NCI-H1048 (cell line): ENCODE measurements at places on chromosomes 3 and 15.

DNA sequence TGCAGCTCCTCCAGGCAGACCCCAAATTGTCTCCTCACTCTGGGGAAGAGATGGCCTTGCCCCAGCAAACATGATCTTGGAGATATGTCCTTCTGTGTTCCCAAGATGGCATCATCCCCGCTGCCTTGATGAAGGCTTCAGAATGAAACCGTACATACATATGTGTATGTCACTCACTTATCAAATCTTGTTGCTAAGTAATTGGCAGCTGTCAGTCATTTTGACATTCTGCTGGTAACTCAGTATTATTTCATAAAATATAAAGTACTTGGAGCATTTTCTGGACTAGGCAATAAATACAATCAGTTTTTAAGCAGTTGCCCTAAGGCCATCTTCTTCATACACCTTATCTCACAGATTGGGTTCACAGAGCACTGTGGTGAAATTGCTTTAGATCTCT is 62.4 kb downstream of the ARNT2 start:
- no peak for DNase-seq

- DNase-seq = no peak
Observed at GRCh38 chr15:88932271-88932874, 19.2 kb upstream of the MFGE8 start.

DNA sequence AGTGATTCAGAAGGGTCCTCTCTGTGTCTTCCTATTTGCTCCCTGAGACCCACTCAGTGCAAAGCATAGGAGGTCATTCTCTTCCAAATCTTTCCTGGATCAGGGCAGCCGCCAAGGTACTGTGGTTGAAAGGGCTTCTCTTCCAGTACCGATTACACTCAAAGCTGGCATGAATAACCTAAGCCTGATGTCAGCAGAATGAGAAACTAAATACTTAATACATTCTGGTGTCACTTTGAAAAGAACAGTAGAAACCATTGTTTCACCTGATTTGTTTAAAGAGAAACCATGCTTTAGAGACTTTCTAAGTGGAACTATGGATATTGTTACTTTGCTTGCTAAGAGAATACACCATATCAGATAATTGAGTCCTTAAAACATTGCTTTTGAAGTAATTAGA is 50.2 kb downstream of the PDHB start:
- no peak for DNase-seq

- no peak for DNase-seq
Observed at GRCh38 chr3:100634493-100635272, 25.3 kb downstream of the ADGRG7 start.

GRCh38 chr3:159062734-159063410 is 261.0 kb downstream of the MFSD1 start:
- DNase-seq = no peak

DNA sequence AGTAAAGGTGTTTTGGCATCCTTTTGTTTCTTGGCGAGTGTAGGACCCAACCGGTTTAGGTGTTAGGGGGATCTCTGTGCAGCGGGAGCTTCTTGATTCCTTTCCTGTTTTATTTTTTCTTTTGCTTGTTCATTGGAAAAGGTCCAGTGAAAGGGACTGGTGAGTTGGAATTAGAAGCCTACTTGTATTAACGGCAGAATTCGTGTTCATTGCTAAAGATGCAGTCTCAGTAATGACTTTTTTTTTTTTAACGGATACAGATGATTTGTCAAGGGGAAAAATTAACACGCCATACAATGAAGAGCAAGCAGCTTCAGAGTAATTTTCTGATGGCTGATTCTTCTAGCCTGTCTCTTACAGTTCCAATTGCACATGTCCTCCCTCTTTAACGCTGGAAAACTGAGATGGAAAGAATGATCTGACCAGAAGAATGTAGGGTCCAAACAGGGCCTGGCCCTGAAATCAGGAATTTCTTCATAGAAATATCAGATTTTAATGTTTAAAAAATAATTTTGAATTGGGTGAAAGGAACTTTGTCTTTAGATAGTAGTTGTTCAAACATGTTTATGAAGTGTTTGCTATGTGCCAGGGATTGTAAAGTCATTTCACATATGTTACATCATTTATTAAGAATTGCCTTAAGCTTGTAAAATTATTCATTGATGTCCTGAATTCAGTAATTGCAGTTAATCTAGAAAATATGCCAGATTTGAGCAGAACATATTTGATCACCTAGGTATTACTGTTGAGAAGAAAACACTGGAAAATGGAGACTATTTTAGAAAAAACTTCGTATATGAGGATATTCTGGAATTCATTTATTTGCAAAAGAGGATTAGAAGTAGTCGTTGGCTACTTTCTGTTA is 1.4 kb downstream of the MAPK6 start:
- no peak for DNase-seq

GRCh38 chr3:195597848-195598247 is 14.1 kb upstream of the APOD start:
- DNase-seq = no peak

- no peak for DNase-seq
Observed at GRCh38 chr15:95169541-95170459, 938.4 kb downstream of the MCTP2 start.

- DNase-seq = no peak
Observed at GRCh38 chr3:14227856-14228255, 49.2 kb downstream of the LSM3 start.

DNA sequence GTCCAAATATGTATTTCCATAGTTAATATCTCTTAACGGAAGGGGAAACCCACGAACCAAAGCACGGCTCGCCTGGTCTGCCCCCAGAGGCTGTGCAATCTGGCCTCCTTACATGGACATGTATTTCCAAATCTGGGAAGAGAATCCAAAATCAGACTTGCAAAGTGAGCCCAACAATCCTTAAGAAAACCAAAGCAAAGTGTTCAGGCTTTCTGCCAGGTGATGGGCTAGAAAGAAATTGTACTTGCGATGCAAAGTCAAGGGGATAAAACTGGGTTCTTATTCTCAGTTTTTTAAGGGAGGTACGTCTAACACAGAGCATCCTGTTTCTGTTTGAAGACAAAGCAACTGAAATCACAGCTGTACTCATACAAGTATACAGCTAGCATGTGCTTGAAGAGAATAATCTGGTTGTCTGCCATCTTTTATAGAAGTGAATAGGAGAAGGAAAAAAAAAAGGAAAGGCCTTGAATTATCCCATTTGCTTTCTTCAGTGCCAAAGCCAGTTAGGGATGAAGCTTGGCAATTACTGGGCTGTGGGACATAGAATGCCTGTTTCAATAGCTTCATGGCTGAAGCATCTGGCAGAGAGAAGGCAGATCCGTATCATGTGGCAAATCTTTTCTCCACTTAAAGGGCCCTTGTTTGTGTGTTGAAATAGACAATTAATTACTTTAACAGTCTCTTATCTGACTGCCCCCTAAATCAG is 48.4 kb downstream of the LRIG1 start:
- no peak for DNase-seq

DNA sequence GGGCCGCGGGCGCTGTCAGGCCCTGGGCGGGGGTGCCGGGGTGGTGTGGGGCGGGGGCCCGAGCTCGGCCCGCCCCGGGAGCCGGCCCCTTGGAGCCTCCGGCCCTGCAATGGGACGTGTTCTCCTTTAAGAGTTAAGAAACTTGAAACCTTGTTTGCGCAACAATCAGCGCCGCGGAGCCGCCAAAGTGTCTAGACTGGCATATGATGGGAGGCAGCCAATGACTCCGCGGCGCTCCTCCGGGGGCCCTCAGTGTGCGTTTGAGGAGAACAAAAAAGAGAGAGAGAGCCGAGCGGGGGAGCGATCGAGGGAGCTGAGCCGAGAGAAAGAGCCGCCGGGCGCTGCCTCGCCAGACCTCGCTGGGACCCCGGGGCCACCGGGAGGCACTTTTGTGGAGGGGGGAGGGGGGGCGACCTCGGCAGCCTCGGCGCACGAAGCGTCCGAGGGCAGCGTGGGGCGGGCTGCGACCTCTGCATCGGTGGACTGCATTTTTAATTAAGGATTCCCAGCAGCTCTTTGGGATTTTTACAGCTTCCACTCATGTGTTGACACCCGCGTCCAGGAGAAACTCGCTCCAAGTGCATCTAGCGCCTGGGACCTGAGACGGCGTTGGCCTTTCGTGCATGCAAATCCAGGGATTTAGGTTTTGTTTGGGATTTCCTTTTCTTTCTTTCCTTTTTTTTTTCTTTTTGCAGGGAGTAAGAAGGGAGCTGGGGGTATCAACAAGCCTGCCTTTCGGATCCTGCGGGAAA is at the start of gene SMAD6:
Gene SMAD6 (plus strand): TSS at position 202 of the 752 bp plus-strand sequence. CDS start 1,023 bp downstream, outside the sequence.
- DNase-seq = peak; percentile 93

DNA sequence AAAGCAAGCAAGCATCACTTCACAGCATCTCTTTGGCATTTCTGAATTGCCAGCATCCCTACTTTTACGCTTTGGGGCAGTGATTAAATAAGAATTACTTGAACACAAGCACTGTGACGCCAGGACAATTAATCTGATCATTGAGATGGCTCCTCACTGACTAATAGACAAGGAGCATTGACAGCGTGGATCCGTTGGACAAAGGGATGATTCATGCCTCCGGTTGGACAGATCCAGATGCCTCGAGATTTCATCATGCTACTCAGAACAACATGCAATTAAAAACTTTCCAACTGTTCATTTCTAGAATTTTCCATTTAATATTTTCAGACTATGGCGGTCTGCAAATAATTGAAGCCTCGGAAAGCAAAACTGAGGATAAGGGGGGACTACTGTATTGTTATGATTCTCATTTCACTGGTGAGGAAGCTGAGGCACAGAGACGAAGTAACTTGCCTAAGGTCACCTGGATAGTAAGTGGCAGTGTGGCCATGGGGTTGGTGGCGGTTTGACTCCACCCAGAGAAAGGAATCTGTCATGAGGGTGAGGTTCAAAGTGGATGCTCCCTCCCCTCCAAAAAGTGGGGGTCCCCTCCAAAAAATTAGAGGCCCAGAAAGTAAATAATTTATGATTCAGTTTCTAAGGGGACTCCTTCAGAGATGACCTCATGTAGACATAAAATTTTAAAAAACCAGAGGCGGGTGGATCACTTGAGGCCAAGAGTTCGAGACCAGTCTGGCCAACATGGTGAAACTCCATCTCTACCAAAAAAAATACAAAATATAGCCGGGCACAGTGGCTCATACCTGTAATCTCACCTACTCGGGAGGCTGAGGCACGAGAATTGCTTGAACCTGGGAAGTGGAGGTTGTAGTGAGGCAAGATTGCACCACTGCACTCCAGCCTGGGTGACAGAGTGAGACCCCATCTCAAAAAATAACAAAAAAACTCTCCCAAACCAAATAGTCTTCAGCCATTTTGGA is 12.3 kb upstream of the PGPEP1L start:
- DNase-seq = no peak

DNA sequence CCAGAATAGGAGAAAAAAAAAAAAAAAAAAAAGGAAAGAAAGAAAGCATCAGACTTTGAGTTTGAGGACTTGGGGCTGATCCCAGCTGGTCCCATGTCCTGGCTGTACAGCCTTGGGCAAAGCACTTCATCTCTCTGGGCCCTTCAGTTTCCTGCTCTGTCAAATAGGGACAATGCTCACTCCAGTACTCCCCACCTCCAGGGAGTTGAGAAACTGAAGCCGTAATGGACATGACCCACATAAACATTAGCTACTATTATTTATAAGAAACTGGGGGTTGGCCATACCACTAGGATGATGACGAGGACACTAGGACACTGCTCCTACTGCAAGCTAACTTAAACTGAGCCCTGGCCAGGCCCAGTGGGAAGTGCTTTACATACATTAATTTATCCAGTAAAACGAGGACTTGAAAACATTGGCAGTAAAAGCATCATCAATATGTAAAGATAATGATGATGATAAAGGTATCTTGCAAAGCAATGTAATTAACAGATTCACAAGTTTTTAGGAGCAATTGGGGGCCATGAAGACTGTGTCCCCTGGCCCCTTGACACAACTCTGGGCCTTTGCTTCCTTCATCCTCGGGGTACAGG is 22.9 kb upstream of the SMAD6 start:
- no peak for DNase-seq

GRCh38 chr15:38818157-38818790 is 253.7 kb upstream of the RASGRP1 start:
- DNase-seq = no peak

DNA sequence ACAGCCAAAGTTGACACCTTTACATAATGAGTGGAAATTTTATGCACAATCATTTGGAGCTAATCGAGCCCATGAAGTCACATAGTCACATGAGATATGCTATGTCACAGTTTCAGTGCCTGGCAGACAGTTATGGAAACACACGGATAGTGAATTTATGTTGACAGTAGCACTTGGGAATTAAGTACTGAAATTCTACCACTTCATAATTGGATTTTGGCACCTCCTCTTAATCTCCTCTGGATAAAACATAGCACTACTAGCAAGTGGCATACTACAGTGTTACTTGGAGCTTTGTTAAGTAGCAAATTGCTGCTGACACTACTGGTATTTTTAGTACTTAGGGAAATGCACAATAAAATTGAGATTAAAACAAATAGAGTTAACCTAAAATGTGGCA is 1679.4 kb downstream of the OTOL1 start:
- no peak for DNase-seq

- DNase-seq = no peak
Observed at GRCh38 chr3:117272274-117272673, 562.7 kb downstream of the TUSC7 start.

DNA sequence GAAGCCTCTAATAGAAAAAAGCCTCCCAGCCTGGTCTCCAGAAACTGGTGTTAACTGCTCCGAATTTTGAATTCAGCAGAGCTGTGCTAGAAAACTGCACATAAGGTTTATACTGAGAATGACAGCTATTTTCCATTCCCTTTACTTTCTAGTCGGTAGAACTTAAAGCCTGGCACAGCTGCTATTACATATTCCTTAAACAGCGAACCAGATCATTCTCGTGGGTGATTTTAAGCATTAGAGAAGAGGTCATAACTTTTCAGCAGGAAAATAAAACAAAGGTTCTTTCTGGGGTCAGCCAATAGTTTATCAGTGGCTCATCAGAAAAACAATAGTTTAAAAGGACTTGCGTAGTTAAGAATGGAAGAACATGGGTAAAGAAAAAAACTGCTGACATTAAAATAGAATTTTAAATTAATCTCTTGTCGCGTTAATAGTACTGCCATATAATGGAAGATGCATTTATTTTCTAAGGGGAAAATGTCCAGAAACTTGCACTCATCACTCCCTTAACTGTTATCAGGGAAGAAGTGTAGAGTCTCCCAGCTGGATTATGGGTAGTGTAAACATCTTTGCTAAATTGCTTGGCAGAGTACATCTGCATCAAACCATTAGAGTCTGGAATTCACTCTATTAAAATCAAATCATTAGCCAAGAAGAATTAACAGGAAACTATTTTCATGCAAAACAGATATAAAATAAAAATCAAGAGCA is 7.9 kb downstream of the VGLL4 start:
- DNase-seq = no peak

- no peak for DNase-seq
Observed at GRCh38 chr15:100332721-100333120, 9.1 kb downstream of the ADAMTS17 start.

GRCh38 chr3:38576526-38577370 is 72.7 kb downstream of the SCN5A start:
- no peak for DNase-seq
